ENCODE measurements at places on chromosomes 3 and 15. TPM values are rescaled to one million over a fixed set of nuclear protein-coding genes. Genes with fewer than 3 reads are reported as not detected.

- DNase-seq: no peak
These were observed 290.8 kb upstream of the ZPLD1 start for GRCh38 chr3:102144063-102144462.

GRCh38 chr3:149541091-149541491 lies 66.6 kb downstream of the TM4SF4 start:
- DNase-seq: no peak

DNA sequence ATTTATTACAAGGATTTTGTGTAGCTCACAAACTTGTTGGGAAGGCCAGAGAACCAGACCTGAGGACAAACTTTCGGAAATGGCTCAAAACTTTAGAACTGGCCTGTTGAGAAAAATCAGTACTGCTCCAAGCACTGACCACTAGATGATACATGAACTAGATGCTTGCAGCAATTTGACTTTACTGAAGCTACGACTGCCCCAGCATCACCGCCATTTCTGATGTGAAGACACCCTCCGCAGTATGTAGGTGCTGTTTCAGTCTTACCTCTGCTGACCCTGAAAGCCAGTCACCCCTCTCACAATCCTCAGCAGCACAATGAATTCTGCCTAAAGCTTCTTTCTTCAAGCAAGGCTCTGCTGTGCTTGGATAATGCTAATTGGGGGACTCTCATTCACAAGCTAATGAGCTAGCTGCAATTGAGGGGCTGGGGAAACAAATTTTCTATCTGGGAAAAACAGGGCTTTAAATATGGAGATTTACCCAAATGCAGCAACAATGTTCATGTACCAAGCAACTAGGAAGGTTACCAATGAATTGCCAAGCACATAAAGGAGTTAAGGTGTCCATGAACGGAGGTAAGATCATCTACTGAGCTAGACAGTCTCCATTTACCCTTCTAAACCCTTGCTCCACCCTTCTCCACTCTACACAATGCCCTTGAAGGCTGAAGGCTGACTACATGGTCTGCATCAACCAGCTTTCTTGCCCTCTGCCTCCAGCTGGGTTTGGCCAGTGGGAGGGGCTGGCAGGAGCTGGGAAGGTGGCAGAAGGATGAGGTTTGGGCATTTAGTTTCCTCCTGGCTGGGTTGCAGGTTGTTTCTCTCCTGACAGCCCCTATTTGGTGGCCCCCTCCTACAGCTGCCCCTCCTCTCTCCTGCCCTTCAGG lies 53.2 kb upstream of the FSTL1 start:
- DNase-seq: no peak

Gene MEX3B
- 2.2 TPM for total RNA-seq

DNA sequence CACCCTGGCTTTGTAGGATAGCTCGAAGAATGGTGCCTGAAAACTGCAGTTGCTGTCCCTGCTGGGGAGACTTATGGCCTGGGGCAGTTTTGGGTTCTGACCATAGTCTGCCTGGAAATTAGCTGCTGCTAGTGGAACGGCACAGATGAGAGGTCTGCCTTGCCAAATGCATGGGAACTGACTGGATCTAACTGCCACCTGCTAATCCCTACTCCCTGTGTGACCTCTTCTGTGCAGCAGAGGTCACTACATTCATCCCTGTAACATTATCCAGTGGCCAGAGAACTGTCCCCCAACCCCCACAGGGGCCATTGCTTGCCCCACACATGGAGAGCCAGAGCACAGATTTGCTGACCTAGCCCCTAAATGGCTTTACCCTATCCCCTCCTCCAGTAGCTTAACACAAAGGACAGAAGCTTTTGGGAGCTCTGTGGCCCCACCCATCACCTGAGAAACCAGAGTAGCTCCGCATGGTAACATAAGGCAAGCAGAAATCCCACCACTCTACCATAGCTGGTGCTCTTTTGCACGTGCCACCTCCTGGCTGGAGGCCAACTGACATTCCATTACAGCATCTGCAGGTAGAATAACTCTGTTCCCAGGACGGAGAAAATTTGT lies 840.0 kb downstream of the EPHA3 start:
- no peak for DNase-seq

Gene TRANK1
- total RNA-seq: 13.6 TPM
